Stimulated activated CD8-positive, alpha-beta memory T cell treated with anti-CD3 and anti-CD28 coated beads, Interleukin-15, amount 100 ng/mL, for 4 hours (primary cell): ENCODE measurements at places on chromosomes 6 and 20.

- DNase-seq, result no peak
Observed at GRCh38 chr6:31794866-31795615, 511 bp downstream of the VARS1 start.

DNA sequence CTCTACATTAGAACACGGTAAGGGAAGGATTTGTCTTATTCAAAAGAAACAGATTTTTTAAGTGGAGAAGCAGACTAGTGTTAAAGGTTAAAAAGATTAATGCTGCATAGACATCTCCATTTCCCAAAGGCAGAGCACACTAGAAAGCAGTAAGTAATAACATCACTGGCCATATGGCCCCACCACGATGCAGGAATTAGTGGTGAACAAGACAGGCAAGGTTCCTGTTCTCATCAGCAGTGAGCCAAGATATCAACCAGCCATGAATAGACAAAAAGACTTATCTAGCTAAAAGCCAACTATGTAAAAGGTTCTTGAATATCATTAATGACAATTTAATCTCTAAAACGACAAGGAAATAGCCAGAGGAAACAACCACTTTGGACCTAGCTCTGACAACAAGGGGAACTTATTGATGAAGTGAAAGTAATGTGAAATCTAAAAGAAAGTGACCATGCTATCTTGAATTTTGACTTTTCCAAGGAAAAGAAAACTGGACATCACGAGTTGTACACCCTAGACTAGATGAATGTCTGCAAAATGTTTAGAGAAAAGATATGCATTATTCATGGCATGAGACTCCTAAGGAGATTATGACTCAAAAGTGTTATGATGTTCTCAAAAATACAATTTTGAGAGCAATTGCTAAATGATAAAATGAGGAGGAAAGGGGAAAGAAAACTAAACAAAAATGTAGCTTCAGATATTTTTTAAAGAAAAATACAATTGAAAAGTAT is 157.9 kb upstream of the STXBP5 start:
- DNase-seq, result no peak

DNA sequence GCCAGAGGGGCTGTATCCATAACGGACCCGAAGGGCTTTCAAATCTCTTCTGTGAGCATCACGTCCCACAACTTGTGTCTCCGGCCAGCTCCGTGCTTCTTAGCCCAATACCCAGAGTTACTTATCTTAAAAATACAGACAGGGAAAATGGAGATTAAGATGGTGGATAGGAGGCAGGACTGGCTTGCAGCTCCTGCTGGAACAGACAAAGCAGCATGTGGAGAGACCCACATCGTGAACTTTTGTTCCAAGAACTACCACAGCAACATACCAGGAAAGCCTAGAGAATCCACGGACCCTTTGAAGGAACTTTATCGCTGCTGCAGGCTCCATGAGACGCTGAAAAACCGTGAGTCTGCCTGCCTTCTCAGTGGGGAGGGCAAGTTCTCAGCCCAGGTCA is 113.7 kb downstream of the RNASET2 start:
- DNase-seq, result no peak

DNA sequence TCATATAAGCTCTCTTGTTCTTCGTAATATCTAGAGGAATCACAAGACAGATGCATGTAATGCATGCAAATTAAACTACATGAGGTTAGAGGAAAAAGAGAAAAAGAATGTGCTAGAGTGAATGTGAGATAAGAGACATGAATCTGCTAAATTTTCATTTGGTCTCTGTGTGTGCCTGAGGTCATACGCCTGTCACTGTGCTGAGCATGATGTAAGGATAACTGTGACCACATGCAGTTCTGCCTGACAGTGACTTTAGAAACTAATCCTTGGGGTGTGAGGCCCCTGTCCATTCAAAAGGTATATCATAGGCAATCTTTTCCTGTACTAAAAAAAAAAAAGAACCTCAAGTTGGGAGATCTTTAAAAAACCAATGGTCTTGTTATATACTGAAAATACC is 70.6 kb downstream of the SHPRH start:
- no peak for DNase-seq

DNA sequence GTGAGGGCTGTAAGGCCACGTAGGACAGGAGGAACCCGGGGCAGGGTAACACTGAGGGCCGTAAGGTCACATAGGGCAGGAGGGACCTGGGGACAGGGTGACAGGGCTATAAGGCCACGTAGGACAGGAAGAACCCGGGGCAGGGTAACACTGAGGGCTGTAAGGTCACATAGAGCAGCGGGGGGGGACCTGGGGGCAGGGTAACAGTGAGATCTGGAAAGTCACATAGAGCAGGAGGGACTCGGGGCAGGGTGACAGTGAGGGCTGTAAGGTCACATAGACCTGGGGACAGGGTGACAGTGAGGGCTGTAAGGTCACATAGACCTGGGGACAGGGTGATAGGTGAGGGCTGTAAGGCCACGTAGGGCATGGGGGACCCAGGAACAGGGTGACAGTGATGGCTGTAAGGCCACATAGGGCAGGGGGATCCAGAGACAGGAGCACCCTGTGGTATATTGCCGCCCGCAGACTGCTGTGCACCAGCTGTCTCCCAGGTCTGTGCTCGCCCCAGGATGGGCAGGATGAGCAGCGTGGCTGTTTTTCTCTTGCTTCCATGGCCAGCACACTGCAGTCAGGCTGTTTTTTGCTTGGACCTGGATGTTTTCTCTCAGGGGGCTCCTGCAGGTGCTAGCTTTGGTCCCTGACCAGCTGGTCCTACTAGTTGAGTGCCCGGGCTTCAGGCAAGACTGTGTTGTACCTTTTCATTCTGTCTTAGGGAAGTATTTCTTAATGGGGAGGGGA is 55.7 kb downstream of the SYTL3 start:
- DNase-seq, result no peak
